ENCODE measurements at places on chromosomes 4 and X.

DNA sequence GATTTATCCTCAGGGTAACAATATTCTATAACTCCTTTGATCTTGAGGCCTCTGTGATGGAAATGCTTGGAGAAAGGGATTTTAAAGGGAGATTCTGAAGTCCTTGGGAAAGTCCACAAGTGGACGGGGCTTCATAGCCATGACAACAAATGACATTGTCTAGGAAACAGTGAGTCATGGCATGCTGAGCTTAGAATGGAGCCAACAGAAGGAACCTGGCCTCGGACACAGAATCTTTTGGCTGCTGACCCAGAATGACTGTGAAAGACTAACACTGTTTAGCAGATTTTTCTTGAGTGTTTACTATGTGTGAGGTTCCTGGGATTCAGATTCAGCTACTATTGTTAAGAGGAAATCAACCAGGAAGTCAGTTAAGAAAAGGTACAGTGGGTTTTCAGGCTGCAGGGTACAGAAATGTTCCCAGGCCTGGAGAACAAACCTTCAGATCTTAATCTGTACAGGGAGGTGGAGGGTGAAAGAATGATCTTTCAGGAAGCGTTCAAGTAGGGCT lies 18.1 kb upstream of the CXCL2 start:
- no peak overlapping the region for H3K4me3 ChIP-seq
- DNase-seq = no peak
- H3K36me3 ChIP-seq = no peaks in the 10 kb centered on the region
- H3K27ac ChIP-seq = peak overlapping the region; percentile 76

DNA sequence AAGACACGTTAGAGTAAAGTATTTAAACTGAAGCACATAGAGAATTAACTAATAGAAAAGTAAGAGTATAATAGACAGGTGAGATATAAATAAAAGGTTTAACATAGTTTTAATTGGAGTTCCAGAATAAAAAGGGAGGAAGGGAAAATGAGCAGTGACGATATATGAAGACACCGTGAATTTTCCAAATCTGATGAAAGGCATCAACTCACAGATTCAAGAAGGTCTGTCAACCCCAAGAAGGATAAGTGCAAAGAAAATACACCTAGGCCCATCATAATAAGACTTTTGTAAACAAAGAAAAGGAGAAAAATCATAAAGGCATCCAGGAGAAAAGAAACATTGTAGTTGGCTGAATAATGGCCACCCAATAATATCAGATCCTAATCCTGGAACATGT lies 43.9 kb upstream of the RAP2C start:
- H3K27ac ChIP-seq = no peak overlapping the region
- no peak overlapping the region for H3K4me3 ChIP-seq
- no peak for DNase-seq
- H3K4me1 ChIP-seq = no peaks in the 10 kb centered on the region
- no peaks in the 10 kb centered on the region for H3K27me3 ChIP-seq
- H3K36me3 ChIP-seq = no peaks in the 10 kb centered on the region

DNA sequence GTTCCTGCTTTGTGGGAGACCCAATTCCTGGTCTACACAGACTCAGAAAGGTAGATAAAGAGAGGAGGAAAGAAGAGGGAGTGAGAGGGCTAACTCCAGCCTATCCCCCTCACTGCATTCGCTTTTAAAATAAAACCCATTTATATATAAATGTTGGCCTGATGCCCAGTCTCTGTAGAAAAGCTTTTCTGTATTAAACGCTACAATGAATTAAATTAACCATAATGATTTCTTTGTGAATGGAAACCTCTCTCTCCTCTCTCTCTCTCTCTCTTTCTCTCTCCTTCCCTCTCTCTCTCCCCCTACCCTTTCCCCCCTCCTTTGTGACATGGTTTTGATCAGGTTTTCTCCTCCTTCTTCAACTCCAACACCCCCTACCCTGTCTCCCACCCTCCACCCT lies 34.8 kb downstream of the PJA1 start:
- DNase-seq = no peak
- no peak overlapping the region for H3K4me3 ChIP-seq
- no peaks in the 10 kb centered on the region for H3K36me3 ChIP-seq
- no peak overlapping the region for H3K27ac ChIP-seq
- no peaks in the 10 kb centered on the region for H3K4me1 ChIP-seq
- H3K27me3 ChIP-seq = no peaks in the 10 kb centered on the region

DNA sequence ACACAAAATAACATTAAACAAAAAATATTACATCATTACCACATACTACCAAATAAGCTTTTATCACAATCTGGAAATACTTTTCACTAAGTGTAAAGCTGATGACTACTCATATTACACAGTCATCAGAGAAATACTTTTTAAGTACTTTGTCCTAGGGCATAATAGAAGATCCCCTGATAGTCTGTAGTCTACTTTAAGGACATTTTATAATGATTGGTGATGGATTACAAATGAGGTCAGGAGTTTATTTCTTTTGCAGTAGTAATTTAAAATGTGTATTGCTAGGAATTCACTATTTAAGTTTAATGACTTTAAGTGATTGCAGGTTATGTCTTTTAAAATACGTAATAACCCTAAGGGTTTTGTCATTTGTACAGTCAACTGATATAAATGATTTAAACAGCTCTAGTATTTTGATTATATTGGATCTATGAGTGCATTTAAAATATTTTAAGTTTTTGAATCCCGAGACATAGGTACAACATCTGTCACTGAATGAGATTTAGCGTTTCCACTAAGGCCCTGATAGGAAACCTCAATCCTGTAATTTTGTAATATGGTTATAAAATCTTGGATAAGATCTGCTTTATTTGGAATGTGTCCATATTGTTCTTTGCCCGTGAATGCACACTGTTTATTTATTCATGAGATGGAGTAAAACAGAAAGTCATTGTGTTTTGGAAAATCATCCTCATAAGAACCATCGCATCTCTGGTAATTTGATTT lies 189.5 kb downstream of the ARAP2 start:
- no peaks in the 10 kb centered on the region for H3K36me3 ChIP-seq
- H3K27ac ChIP-seq = no peak overlapping the region
- no peak for DNase-seq
- no peaks in the 10 kb centered on the region for H3K4me1 ChIP-seq
- H3K4me3 ChIP-seq = no peak overlapping the region

GRCh38 chr4:8838961-8839431 lies 32.6 kb downstream of the HMX1 start:
- H3K4me1 ChIP-seq = no peaks in the 10 kb centered on the region
- H3K27me3 ChIP-seq = no peaks in the 10 kb centered on the region
- H3K4me3 ChIP-seq = no peak overlapping the region
- no peak overlapping the region for H3K27ac ChIP-seq
- no peak for DNase-seq
- H3K36me3 ChIP-seq = no peaks in the 10 kb centered on the region

- H3K27me3 ChIP-seq = no peaks in the 10 kb centered on the region
- no peaks in the 10 kb centered on the region for H3K4me1 ChIP-seq
- DNase-seq = no peak
These were observed 494.2 kb upstream of the INTU start for GRCh38 chr4:127138586-127138985.

- DNase-seq = no peak
- H3K4me1 ChIP-seq = no peaks in the 10 kb centered on the region
- no peaks in the 10 kb centered on the region for H3K36me3 ChIP-seq
These were observed 231.1 kb upstream of the ANXA3 start for GRCh38 chr4:78320349-78320935.

- no peak for DNase-seq
- H3K27me3 ChIP-seq = no peaks in the 10 kb centered on the region
- no peak overlapping the region for H3K4me3 ChIP-seq
- H3K4me1 ChIP-seq = no peaks in the 10 kb centered on the region
- no peak overlapping the region for H3K27ac ChIP-seq
- peaks cover 1% of the 10 kb centered on the region for H3K36me3 ChIP-seq
These were observed 50.2 kb downstream of the MGST2 start for GRCh38 chr4:139715746-139716391.

All from liver (tissue), 10 donors.